Activated naive CD8-positive, alpha-beta T cell treated with anti-CD3 and anti-CD28 coated beads, Interleukin-2, amount 50 U/mL, for 24 hours (primary cell): ENCODE measurements at places on chromosomes 11 and 22.

DNA sequence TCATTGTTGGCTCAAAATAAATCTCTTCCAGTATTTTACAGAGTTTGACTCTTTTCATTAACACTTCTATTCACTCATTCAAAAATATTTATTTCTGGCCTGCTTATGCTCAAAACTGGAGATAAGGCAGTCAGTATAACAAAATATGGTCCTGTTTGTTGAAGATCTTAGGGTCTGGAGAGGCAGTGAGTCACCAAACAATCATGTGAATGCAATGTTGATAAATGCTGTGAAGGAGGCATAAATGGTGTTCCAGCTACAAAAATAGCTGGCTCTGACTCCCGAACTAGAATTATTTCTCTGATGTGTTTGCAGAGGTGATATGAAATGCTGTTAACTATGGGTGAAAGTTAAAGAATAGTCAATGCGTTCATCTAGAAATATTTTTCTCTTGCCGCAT lies 390.6 kb downstream of the AASDHPPT start:
- DNase-seq = no peak

- DNase-seq = no peak
Observed at GRCh38 chr11:60370811-60371298, 7.5 kb upstream of the MS4A7 start.

- DNase-seq = peak; percentile 75
Observed at GRCh38 chr11:60915248-60915914, 1.4 kb downstream of the TMEM109 start.

GRCh38 chr11:70739811-70740487 lies 341.6 kb downstream of the CTTN start:
- no peak for DNase-seq

GRCh38 chr22:42961810-42962209 lies 53.1 kb downstream of the PACSIN2 start:
- DNase-seq = no peak
